ENCODE measurements at places on chromosomes 2 and 18.

GRCh38 chr2:190547886-190548285 is 13.4 kb upstream of the NEMP2 start:
- no peak for DNase-seq

DNA sequence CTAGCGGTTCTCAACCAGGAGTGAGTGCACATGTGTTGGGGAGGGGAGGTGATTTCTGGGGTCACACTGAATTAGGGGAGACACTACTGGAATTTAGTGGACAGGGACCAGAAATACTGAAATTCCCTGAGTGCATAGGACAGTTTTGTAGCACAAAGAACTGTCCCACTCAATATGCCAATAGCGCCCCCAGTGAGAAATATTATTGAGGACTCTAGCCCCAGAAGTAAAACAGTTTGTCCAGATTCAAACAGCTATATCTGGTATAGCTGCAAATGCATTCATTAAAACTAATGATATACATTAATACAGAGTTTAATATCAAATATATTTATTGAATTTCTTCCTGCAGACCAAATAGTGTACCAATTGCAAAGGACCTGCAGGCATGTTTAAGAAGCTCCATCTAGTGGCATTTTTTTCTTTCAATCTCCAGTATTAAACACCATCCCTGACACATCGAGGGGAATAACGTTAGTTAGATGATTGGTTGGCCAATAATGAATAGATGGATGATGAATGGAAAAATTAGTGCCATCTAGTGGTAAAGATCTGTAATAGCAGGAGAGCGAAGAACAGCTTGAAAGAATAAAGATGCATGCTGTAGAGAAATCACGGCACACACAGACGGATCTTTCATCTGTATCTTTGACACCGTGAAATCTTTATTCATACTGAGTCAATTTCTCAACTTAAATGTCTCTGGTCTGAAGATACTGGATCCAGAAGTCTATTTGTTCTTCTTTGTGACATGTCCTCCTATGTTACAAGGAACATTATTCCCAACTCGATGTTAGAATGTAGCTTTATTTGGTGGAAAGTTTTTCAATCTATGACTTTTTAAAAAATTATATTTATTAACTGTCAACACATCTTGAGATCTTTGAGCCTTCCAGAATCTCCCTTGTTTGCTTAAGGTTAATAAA is 62.5 kb downstream of the DHRS9 start:
- no peak for DNase-seq

DNA sequence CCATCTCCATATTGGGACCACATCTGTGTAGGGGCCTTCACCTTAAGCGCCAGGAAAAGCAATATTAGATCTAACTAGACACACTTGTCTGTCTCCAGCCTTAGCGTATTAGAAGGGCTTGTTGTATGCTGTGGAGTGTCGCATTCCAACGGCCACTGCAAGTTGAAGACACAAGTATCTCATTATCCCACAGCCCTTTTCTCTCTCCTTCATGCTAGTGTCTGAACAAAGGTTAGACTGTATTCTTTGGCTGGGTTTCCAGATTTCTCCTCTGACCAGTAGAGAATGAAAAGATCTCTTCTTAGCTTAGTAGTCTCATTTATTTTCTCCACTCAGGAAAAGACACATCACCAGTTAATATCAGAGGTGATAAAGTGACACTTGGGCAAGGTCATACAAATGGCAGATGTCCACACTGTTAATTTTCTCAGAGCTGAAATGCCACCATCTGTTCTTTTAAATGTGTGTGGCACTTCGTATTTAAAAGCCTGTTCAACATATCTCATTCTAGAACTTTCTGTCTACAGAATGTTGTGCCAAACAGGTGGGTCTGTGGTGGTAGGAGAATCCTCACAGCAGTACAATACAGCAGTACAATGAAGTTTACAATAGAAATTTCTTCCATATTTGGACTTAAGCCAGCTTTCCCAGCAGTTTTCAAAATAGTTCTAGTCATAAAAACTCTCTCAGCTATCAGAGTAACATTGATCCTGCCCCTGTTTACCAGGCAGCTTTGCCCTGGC is 94.0 kb upstream of the ITGA6 start:
- no peak for DNase-seq

GRCh38 chr18:63686871-63687270 is 15.9 kb upstream of the SERPINB11 start:
- no peak for DNase-seq

DNA sequence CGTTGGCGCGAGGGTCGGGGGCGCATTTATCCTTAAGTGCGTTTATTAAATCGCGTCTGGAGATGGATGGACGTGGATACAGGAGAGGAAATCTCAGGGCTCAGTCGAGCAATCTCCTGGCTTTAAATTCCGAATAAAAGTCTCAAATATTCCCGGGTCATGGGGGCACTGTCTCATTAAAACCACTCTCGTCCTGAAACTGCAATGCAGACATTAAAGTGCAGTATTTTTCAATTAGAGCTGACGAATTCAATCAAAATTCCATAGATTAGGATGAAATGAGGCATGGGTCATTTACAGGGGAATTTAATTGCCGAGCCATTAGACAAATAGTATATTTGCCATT is 10.7 kb upstream of the GBX2 start:
- DNase-seq = no peak

DNA sequence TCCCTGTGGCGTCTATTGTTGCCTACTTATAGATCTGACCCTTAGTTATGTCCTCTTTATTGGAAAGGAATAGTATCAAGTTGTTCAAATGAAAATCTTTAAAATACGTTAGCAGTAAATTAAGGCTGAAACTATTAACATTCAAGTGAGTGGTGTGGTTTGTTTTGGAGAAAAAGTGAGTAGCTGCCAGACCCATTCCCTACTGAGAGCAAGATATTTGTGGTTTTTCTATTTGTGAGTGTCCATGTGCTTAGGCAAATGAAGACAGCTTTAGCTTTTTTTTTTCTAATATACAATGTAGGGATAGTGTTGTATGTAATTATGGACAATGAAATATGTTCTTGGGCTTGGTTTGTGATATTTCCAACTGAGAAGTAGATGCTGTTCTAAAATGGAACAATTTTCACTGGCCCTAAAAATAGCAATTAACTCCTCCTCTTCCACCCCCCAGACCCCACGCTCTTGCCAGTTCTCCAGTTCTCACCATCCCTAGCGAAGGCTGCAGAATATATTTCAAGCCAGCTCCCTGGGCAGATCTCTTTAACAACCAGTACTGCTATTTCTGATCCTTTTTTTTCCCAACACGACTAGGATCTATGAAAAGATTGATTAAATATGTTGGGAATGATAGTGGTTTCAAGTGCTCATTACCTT is 83.1 kb downstream of the CCDC85A start:
- no peak for DNase-seq

- no peak for DNase-seq
Observed at GRCh38 chr2:13332060-13332459, 615.3 kb downstream of the TRIB2 start.

DNA sequence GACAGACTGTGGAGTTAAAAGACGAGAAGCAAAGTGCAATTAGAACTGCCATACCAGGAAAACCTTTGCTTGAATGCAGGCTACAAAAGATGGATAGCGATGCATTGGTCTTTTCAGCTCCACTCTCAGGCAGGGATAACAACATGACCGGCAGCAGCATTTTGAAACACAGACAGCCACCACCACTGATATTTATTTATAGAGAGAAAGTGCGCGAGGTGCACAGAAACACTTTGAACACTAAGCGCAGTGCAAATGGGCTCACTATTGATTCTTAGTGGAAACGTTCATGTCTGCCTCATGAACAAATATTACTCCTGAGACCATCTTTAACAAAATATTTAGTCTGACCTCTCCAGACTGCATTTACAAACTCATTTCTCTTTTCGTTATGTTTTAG is 32.9 kb downstream of the CAVIN2 start:
- no peak for DNase-seq

DNA sequence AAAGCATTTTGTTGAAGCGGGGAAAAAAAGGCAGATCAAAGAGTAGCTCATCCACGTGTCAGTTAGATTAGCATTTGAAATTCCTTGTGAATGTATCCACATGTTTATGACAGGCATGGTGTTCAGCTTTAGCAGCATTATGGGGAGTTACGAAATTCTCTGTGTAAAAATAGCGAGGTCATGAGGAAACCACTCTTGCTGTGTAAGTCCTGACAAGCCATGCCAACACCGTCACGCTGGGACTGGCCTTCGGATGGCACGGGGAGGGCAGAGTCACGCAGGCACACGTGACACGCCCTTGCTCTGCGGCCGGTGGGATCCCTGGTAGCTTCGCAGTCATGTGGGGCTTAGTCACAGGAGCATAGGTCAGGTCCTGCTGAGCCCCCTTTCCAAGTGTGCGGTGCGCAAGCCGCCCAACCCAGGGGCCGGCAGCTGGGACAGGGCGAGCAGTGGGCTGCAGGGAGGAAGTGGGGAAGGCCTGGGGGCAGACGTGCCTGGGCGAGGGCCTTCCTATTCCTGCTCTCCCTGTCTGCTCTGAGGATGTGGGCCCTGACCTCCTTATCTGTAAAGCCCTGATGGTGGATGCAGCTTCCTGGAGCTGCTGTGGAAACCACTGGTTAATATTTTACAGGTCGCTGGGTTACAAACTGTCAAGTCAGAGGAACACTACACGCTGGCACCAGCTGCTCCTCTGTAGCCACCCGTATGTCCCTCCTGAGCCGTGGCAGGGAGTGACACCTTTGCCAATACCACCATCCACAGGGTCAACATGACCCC is 18.0 kb downstream of the MBP start:
- DNase-seq = no peak

- DNase-seq = no peak
Observed at GRCh38 chr2:148614322-148615049, 30.1 kb upstream of the EPC2 start.

GRCh38 chr2:20515290-20516220 is 68.7 kb downstream of the RHOB start:
- no peak for DNase-seq

- no peak for DNase-seq
Observed at GRCh38 chr2:11363868-11364564, 19.6 kb upstream of the ROCK2 start.

GRCh38 chr2:37436323-37436722 is 91.9 kb downstream of the QPCT start:
- DNase-seq = no peak

- DNase-seq = no peak
Observed at GRCh38 chr2:48589170-48589767, 28.4 kb upstream of the GTF2A1L start.

- no peak for DNase-seq
Observed at GRCh38 chr2:174780856-174781255, 16.6 kb upstream of the CHRNA1 start.

- DNase-seq = no peak
Observed at GRCh38 chr18:25327584-25327983, 24.4 kb downstream of the ZNF521 start.

DNA sequence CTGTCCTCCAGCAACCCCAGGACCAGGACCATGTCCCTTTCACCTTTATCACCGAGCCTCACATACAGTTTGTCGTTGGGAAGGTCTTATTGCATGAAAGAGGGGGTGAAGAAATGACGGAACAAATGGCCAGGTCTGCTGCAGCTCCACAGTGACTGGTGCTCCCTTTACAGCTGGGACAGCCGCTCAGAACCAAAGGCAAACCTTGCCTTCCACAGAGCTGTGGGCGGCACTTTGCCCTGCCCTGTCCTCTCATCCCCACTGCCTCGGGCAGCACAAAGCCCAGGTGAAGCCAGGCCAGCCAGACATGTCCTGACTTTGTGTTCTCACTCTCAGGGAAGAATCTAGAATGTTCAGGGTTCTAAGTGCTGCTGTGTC is 961 bp downstream of the GPR55 start:
- DNase-seq = no peak

- DNase-seq = no peak
Observed at GRCh38 chr2:227267410-227268115, 57.5 kb upstream of the MFF start.

- no peak for DNase-seq
Observed at GRCh38 chr2:104091894-104092293, 762.0 kb upstream of the POU3F3 start.

DNA sequence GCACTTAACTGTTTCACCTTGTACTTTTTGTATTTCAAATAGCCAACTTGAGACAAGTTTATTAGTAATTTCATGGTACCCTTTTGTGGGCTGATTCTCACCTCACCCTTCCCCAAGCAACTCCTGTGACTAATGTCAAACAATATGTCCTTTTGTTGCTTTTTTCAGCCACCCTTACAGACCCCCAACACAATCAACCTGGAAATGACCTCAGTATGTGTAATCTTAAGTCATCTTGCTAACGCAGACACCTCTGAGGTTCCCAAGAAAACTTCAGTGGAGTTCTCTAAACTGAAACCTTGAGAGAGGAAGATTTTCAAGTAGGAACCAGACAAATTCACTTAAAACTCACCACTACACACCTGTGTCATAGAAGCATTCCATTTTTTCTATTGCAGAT is 69.5 kb downstream of the KYNU start:
- DNase-seq = no peak

DNA sequence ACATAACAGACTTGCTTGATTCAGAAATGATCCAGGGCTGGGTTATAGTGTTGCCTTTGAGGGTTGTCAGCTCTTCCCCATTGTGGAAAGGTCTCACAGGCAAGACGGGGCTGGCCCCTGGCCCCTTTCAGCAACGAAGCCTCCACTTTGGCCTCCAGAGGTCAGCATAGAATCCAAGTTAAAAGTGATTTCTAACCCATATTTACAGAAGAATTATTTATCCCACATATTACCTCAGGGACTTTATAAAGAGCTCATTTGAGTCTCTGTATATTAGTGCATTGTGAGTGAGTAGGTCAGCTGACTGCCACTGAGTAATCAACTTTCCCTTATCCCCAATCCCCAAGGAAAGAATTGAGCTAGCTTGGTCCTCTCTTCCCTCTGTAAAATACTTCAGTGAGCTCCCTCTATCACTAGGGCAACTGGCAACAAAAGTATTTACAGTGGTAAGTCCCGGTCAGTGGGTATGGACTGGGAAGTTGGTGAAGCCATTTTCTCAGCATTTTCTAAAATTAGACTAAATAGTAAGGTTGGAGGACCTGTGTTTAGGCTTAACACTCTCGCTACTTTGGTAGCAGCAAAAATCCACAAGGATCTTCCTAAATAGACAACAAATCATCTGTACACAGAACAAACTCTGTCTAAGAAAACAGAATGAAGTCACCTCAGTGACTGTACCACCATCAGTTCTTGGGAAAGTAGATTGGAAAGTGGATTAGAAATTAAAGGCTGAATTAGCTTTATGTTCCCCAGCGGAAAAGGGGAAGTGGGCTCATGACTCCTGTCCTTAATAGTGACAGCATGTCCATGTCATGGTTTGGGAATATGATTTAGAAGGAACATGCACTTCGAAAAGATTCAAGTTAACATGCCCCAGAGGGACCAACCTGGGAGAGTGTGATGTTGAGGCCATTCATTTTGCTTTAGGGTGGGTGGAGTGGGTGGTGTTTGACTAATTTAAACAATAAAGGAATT is 171.0 kb upstream of the SIX3 start:
- no peak for DNase-seq

- DNase-seq = no peak
Observed at GRCh38 chr2:37781028-37781427, 109.6 kb upstream of the CDC42EP3 start.

- DNase-seq = no peak
Observed at GRCh38 chr2:205564346-205565141, 117.8 kb upstream of the NRP2 start.

GRCh38 chr18:70368903-70369302 is 80.1 kb downstream of the SOCS6 start:
- DNase-seq = no peak

- DNase-seq = peak; percentile 37
Observed at GRCh38 chr2:12717191-12718014, 667 bp downstream of the TRIB2 start.
